ENCODE measurements at places on chromosomes 16 and 17. TPM values are rescaled to one million over a fixed set of nuclear protein-coding genes. Genes with fewer than 3 reads are reported as not detected.

NEUROD2 gene
- total RNA-seq = not detected

KRT31 gene
- not detected for total RNA-seq

TMED6 gene
- total RNA-seq = 0.11 TPM

STXBP4 gene
- 13.9 TPM for total RNA-seq

SOCS1 gene
- total RNA-seq = 3.9 TPM

GJD3 gene
- 0.87 TPM for total RNA-seq

FBXL16 gene
- 0.37 TPM for total RNA-seq

FBXO39 gene
- total RNA-seq = 0.33 TPM

CD300E gene
- not detected for total RNA-seq

GRB7 gene
- total RNA-seq = 0.37 TPM

EPN3 gene
- total RNA-seq = not detected

AKTIP gene
- 36.4 TPM for total RNA-seq

CDH11 gene
- 151 TPM for total RNA-seq

HLF gene
- 0.33 TPM for total RNA-seq

KCNH6 gene
- not detected for total RNA-seq

HP gene
- total RNA-seq = 0.11 TPM

NRN1L gene
- not detected for total RNA-seq

C16orf86 gene
- 3.4 TPM for total RNA-seq

SCRN2 gene
- 28.3 TPM for total RNA-seq

P3H4 gene
- 79.7 TPM for total RNA-seq

AKAP10 gene
- total RNA-seq = 26.7 TPM

MGAT5B gene
- 0.25 TPM for total RNA-seq

HCRT gene
- not detected for total RNA-seq

TAC4 gene
- total RNA-seq = not detected

KREMEN2 gene
- total RNA-seq = not detected

MYLK3 gene
- total RNA-seq = 0.37 TPM

ROGDI gene
- total RNA-seq = 14.6 TPM

DHX38 gene
- total RNA-seq = 106 TPM

PTX4 gene
- 0.11 TPM for total RNA-seq

ABCA10 gene
- 0.44 TPM for total RNA-seq

MLX gene
- total RNA-seq = 45.2 TPM

KRT24 gene
- total RNA-seq = not detected

VPS25 gene
- 87.4 TPM for total RNA-seq

ARHGDIA gene
- 234 TPM for total RNA-seq

IRX6 gene
- total RNA-seq = not detected

FKBP10 gene
- 239 TPM for total RNA-seq

ZFP3 gene
- 1.7 TPM for total RNA-seq

TVP23A gene
- not detected for total RNA-seq

TMEM106A gene
- 3.5 TPM for total RNA-seq

ACSM3 gene
- 0.77 TPM for total RNA-seq

KRTAP4-3 gene
- total RNA-seq = not detected

TSPOAP1 gene
- total RNA-seq = 4.0 TPM

NACA2 gene
- total RNA-seq = not detected

XYLT1 gene
- 17.0 TPM for total RNA-seq

SEZ6 gene
- total RNA-seq = not detected

All from uterine smooth muscle cell (primary cell).